ENCODE measurements at places on chromosomes 16 and 17. TPM values are rescaled to one million over a fixed set of nuclear protein-coding genes. Genes with fewer than 3 reads are reported as not detected.

KRTAP4-1 gene
- not detected for total RNA-seq

KRT25 gene
- total RNA-seq: not detected

DOC2B gene
- not detected for total RNA-seq

GH2 gene
- not detected for total RNA-seq

DNA sequence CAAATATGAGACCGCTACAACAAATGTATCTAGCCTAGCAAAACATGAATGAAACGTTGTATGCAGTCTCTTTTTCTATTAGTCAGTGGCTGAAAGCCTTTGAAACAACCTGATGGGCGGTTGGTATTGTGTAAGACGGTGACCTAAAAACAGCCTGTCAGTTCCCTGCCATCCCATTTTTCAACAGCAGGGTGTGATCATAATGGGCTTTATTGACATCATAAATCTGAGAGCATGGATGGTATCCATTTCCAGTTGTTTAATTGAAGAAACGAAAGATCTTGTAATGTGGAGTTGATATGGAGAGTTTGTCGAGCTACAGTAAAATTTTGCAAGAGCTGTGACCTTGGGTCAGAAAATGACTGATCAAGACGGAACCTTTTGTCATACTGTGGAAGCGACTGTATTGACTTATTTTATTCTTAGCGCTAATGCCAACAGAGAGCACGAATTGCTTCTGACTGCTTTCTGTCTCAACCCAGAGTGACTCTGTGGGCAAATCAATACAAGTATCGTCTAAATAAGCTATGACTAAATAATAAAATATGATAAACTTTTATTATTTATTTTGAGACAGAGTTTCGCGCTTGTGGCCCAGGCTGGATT is 12.3 kb upstream of the MEIOB start:
- no peak overlapping the region for H3K27ac ChIP-seq
- H3K4me1 ChIP-seq: no peaks in the 10 kb centered on the region
- H3K27me3 ChIP-seq: peaks cover 13% of the 10 kb centered on the region
- H3K4me3 ChIP-seq: no peak overlapping the region

GRCh38 chr16:84117494-84117843 is 727 bp upstream of the MBTPS1 start:
- H3K4me3 ChIP-seq: peak overlapping the region; percentile 94
- H3K27ac ChIP-seq: peak overlapping the region; percentile 74
- DNase-seq: no peak
- no peaks in the 10 kb centered on the region for H3K4me1 ChIP-seq
- no peaks in the 10 kb centered on the region for H3K36me3 ChIP-seq

GRCh38 chr16:14300705-14301168 is 229.6 kb downstream of the MRTFB start:
- no peak overlapping the region for H3K27ac ChIP-seq
- no peaks in the 10 kb centered on the region for H3K27me3 ChIP-seq
- H3K4me3 ChIP-seq: peak overlapping the region; percentile 72
- peaks cover 10% of the 10 kb centered on the region for H3K4me1 ChIP-seq
- peak; percentile 85 for DNase-seq
- no peaks in the 10 kb centered on the region for H3K36me3 ChIP-seq

TP53TG3 gene
- not detected for total RNA-seq

SLC16A6 gene
- total RNA-seq: 0.18 TPM

KRTAP4-11 gene
- not detected for total RNA-seq

DNA sequence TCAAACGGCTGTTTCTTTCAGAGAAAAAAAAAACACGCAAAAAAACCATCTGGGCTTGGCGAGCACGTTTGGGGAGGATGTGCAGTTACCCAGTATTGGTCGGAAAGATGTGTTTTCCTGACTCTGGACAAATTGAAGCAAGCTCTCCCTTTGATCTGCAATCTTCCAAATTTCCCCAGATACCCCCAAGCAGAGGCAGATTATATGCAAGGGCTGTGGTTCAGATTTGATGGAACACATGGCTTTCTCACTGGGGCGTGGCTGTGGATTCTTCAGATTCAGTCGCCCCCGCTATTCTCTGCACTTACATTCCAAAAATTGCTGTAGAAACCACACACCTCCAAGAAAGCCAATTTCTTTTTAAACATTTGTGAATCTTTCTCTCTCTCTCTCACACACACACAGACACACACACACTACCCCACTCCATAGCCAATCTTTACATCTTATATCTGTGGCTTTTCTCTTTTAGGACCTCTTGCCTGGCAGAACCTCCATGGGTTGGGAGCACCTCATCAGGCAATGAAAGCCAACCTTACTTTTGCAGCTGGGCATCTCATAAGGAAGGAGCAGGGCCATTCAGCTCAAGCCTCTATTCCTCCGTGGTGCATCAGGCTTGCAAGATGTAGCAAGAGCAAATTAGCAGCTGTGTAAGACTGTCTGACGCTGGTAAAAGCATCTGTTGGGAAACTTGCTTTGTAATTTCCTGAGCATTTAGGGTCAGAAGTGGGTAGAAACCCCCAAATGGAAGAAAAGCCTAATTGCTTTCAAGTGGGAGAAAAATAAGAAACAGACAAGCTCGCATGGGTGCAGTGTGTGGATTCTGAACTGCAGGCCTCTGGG is 103.9 kb upstream of the FAM20A start:
- no peaks in the 10 kb centered on the region for H3K36me3 ChIP-seq
- no peak overlapping the region for H3K4me3 ChIP-seq
- no peaks in the 10 kb centered on the region for H3K27me3 ChIP-seq
- H3K4me1 ChIP-seq: peaks cover 45% of the 10 kb centered on the region

DNA sequence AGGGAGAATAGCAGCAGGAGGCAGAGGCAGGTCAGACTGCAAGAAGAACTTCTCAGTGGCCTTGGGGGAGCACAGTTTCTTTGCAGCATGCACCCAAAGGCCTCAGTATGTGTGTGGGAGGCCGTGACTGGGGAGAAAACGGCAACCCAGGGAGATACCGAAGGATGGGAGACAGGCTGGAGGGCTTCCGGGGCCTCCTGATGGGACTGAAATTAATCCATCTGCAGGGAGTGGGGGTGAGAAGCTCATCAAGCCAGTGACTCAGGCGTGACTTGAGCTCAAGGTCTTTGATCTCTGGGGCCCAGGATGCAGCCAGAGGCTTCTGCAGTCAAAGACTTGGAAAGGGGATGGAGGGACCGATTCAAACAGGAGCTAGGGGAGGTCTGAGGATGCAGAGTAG is 5.1 kb upstream of the C17orf113 start:
- no peaks in the 10 kb centered on the region for H3K36me3 ChIP-seq
- H3K4me3 ChIP-seq: no peak overlapping the region
- H3K27me3 ChIP-seq: peaks cover 6% of the 10 kb centered on the region
- peaks cover 9% of the 10 kb centered on the region for H3K4me1 ChIP-seq

PRDM7 gene
- not detected for total RNA-seq

TBX4 gene
- total RNA-seq: 0.42 TPM

DNA sequence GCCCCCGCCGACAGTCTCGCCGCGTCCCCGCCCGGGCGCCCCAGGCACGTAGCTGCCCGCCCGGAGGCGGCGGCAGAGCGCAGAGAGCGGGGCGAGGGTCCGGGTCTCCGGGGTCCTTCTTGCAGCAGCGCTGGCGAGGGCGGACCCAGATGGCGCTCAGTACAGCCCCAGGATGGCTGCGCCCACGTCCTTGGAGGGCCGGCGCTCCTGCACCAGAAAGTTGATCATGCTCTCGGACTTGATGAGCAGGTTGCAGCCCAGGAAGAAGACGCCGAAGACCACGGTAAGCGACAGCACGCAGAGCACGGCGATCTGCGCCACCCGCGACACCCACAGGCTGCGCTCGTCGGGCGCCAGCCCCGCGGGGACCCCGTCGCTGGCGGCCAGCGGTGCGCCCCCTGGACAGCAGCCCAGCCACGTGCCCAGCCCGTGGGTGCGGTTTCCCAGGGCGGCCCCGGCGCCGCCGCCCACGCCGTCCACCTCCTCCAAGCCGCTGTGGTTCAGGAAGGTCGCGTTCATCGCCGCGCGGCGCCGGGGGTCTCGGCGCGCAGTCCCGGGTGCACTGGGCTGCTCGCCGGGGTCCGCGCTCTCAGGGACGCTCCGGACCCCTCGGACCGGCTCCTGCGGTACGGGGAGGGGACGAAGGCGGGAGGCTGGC is 435 bp downstream of the RPRML start:
- H3K36me3 ChIP-seq: no peaks in the 10 kb centered on the region
- DNase-seq: peak; percentile 51
- peak overlapping the region; percentile 6 for H3K27ac ChIP-seq

GRCh38 chr16:73420244-73420643 is 372.3 kb upstream of the ZFHX3 start:
- H3K4me3 ChIP-seq: no peak overlapping the region
- no peak overlapping the region for H3K27ac ChIP-seq
- no peaks in the 10 kb centered on the region for H3K4me1 ChIP-seq
- no peak for DNase-seq
- no peaks in the 10 kb centered on the region for H3K36me3 ChIP-seq

DNA sequence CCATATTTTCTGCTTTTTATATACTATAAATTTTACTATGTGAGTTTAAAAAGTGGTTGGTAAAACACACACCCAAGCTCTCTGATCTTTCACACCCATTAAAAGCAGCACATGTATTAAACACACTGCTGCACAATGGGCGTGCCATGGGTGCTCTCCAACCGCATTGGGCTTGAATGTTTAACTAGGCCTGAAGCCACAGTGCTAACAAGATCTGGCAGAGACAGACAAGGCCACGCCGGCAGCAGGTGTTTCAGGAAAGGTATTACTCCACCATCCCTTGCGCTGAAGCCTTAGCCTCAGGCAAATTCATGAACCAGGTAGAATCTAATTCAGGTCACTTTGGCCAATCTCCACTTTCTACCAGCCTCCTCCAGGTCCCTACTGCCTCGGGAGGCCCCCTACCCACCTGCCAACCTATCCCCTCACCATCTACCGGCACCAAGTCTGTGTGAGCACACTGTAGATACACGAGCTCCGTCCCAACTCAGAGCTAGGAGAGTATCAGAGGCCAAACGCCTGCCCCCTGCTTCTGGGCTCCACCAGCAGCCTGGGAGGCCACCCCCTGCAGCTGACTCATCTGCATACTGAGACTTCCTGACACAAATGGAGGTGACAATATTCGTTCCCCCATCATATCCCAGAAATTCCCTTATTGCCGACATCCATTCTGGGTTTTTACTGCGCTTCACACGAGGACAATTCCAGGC is 95.0 kb downstream of the ADCY9 start:
- no peak overlapping the region for H3K4me3 ChIP-seq
- H3K4me1 ChIP-seq: peaks cover 16% of the 10 kb centered on the region
- H3K27me3 ChIP-seq: no peaks in the 10 kb centered on the region
- no peak for DNase-seq

GRCh38 chr17:55377671-55378275 is 43.9 kb downstream of the MMD start:
- no peak overlapping the region for H3K27ac ChIP-seq
- no peak for DNase-seq
- no peaks in the 10 kb centered on the region for H3K36me3 ChIP-seq

NEUROD2 gene
- 0.20 TPM for total RNA-seq

DNA sequence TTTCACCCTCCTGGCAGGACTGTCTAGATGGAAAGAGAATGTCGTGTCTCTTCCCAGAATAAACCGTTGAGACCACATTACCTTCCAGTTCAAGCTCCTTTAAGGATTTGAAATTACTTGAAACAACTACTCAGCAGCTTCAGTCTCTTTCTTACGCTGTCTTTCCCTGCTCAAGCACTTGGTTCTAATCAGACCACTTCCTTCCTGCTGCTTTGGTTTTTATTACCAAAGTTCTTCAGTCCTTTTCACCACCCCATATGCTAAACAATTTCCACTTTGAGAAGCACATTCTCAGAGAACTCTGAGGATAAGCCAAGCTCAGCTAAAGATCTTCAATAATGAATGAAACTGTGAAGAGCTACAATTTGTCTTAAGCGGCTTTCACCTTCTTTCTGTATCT is 105.4 kb downstream of the STX8 start:
- H3K4me1 ChIP-seq: peaks cover 13% of the 10 kb centered on the region
- no peak overlapping the region for H3K4me3 ChIP-seq
- no peak for DNase-seq
- H3K27me3 ChIP-seq: no peaks in the 10 kb centered on the region

VTN gene
- 0.08 TPM for total RNA-seq

AURKB gene
- total RNA-seq: 108 TPM

DNA sequence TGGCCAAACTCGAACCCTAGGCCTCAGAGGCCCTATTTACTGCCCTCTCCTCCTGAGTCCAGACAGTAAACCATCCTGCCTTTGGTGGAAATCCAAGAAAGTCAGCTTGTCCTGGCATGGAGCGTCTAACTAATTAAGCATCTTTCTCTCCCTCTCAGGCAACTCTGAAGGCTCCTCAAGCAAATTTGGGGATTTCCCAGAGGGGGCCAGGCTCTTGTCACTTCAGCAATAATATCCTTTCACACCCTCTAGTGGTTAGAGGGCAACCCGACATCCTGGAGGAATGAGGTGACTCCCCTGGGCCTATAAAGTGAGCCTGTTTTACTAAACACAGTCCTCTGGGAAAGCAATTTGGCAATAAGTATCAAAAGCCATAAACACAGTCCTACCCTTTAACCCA is 60.4 kb downstream of the NOG start:
- H3K4me3 ChIP-seq: no peak overlapping the region
- DNase-seq: peak; percentile 89
- no peaks in the 10 kb centered on the region for H3K36me3 ChIP-seq
- H3K4me1 ChIP-seq: peaks cover 19% of the 10 kb centered on the region
- H3K27ac ChIP-seq: no peak overlapping the region

APOH gene
- total RNA-seq: not detected

CHST6 gene
- total RNA-seq: not detected
